ENCODE measurements at places on chromosomes 11 and 22. TPM values are rescaled to one million over a fixed set of nuclear protein-coding genes. Genes with fewer than 3 reads are reported as not detected.

The KRTAP5-10 gene
- total RNA-seq = not detected

The HEPN1 gene
- not detected for total RNA-seq

The TPCN2 gene
- total RNA-seq = 14.2 TPM

The DEUP1 gene
- 0.82 TPM for total RNA-seq

The RCOR2 gene
- total RNA-seq = 15.5 TPM

The KDM4F gene
- not detected for total RNA-seq

The MPZL3 gene
- 1.5 TPM for total RNA-seq

The TUBA8 gene
- total RNA-seq = 7.3 TPM

The SERPIND1 gene
- total RNA-seq = 3.2 TPM

The OR4A15 gene
- total RNA-seq = not detected
